Activated naive CD8-positive, alpha-beta T cell treated with anti-CD3 and anti-CD28 coated beads for 36 hours (primary cell): ENCODE measurements at places on chromosomes 13 and 19. TPM values are rescaled to one million over a fixed set of nuclear protein-coding genes. Genes with fewer than 3 reads are reported as not detected.

DNA sequence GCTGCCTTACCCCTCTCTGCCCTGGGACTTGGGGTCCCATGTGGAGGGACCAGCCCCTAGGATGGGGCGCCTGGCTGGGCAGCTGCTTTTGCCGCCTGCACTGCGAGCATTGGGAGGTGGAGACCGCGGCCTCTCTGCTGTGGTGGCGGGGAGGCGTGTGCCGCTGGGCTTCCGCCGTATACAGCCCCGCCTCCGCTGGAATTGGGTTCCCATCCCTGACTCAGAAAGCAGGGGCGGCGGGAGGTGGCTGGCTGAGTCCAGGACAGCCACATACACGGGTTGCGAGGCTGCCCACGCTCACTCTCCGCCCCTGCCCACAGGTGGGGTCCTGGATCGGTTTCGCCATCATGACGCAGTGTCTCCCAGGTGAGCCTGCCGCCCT lies 6.6 kb downstream of the NDUFB7 start:
- DNase-seq = no peak

GRCh38 chr13:97001636-97002035 lies 7.4 kb upstream of the OXGR1 start:
- DNase-seq = no peak

DNA sequence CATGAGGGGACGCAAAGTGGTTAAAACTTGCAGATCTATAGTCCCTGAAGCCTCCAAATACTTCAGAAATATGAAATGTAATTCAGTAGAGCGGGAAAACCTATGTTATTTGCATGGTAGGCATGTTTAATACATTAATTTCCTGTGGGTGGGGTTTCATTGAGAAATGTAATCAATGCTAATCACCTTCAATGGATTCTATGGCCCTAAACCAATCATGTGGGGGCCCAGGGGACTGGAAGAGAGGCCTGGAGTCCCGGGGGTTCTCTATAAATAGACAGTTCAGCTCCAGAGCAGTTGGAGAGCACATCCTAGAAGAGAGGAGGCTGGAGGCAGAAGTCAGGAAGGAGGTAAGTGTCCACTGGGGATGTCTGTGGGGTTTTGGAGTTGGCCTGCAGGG lies at the start of gene ZSCAN5C:
TSS of gene ZSCAN5C (plus strand) at position 301 of the 400 bp plus-strand sequence. CDS start 3,641 bp downstream, outside the sequence.
- no peak for DNase-seq

The DACH1 gene
- total RNA-seq = not detected

The RPL28 gene
- 2,585 TPM for total RNA-seq
